ENCODE measurements at places on chromosomes 1 and 21.

DNA sequence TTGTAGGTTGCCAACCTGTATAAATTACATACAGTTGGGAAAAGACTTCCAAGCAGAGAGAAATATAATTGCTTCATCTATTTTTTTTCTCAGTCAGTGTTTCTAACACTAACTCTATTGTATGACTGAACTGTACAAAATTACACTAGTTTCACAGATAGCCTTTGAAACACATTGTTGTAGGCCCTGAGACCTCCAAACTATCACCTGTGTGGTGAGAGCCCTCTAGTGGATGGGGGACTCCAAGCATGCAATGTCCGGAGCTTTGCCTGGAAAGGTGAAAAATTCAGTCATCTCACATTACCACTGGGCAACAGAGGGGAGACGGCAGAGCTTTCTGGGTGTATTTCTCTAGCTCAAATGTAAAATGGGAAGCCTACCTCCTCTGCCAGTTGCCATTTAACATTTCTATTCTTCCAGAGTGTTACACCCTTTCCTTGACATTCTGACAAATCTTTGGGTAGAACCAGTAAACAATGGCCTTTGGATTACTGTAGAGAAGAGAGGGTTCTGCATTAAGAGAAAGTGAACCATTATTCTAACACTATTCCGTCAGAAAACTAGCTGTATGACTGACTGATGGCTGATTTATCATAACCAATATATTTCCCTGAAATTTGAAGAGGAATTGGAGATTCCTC is 212.2 kb downstream of the LYPLAL1 start:
- no peak for DNase-seq

DNA sequence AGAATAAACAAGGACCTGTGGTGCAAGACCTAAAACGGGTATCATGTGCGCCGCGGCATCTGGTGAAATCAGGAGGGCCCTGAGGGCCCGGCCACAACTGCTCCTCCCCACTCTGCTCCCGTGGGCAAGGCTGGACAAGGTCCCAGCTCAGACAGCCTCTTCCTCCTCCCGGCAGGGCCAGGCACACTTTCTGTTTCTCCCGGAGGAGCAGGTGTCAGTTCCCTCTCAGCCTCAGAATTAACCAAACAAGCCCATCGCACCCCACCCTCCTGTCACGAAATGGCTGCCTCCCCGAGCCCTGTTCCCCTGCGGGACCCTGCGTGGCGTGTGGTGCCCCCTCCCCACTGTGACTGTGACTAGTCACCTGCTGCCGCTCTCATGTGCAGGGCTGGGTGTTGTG is 15.2 kb downstream of the PTTG1IP start:
- DNase-seq, result no peak

- no peak for DNase-seq
Measured at GRCh38 chr1:2108213-2108876, 58.1 kb downstream of the PRKCZ start.

GRCh38 chr1:1065265-1065939 is 8.7 kb downstream of the RNF223 start:
- DNase-seq, result no peak

DNA sequence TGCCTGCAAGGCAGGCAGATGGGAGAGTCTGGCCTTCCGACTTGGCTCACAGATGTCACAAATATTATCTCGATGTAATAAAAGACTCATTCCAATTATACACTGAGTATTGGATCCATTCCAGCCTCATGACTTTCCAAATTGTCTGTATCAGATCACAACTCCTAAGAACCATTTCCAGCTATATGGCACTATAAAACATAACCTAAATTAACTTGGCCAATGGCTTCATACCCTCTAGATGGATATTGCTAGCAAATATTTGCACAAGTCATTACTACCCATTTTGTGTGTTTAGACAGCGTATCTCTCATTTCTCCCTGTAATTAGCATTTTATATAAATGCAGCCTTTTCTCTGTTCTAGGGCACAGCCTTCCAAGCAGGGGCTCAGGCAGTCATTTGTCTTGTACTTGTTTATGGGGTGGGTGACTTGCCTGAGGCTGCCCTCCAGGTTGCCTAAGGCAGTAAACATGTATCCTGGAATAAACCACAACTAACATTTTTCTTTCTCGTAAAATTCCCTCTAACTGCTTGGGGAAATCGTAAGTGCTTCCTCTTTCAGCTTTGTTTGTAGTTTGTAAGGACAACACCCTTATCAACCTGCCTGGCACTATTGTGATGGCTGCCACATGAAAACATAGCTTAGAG is 70.6 kb upstream of the KCNJ6 start:
- DNase-seq, result no peak
